ENCODE measurements at places on chromosomes 1 and 21.
A peak's percentile ranks its signal among the peaks of the same experiment; 100 is the strongest.

DNA sequence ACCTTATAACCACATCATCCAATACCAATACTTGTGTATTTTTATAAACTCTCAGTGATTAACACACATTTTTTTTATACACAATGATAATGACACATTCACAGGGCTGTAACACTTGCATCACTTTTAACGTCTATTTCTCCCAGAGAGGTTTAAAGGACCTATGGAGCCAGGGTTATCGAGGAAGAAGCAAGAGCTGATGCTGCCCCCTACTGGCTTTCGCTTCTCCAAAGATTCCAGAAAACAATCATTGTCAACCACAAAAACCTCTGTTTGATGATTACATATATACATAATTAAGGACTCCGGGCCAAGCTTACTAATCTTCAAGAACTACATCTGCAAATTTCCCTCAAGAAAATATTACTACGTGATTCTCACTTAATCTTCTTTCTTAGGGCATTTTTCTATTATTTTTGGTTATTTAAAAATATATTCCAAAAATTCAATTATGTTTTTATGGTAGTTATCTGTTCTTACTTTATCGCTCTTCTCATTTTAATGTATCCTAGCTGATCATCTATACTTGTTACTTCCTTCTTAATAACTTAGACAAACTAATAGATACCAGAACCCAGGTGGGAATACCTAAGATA is 214.5 kb downstream of the VAV3 start:
- no peak for DNase-seq

GRCh38 chr1:210293171-210293607 is 35.5 kb upstream of the HHAT start:
- no peak for DNase-seq

DNA sequence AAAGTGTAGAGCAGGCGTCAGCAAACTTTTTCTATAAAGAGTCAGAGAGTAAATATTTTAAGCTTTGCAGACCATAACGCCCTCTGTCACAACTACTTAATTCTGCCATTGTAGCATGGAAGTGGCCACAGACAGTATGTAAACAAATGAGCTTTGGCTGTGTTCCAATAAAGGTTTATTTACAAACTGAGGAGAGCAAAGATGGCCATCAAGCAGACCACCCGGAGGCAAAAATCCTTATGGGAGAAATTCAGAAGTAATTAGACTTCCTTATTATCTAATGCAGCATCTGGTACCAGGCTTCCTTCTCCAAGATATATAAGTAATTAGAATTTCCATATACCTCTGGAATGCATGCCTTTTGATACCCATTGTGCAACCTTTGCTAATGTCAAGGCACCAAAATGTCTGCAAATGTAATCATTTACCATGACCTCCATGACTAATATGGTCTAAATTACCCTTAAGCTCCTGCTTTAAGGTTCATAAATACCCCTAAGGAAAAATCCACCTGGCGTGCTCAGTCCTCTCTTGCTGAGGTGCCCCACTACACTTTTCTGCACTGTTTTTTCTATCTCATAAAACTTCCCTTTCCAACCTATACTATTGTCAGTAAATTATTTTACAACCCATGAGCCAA is 377.8 kb downstream of the MATN1 start:
- DNase-seq = no peak

- DNase-seq = peak; percentile 35
Observed at GRCh38 chr1:78649628-78650027, at the start of gene IFI44. TSS of gene IFI44 (plus strand) at chr1:78649831. CDS start at chr1:78650196, 365 bp downstream.

DNA sequence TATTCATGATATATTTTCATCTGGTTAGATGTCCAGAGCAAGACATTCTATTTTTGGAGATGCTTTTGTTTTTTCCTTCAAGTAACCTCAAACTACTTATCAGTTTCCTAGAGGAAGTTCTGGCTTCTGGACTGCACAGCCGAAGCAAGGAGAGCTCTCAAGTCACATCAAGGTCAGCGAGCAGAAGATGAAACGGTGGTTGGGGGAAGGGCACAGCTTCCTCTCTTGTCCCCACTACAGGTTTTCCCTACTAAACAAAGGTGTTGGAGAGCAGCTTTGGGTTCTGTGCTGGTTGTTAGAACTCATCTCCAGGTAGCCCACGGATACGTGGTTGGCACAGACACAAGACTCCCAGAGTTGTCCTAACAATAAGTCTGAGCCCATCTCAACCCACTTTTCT is 5.1 kb upstream of the PLEKHO1 start:
- no peak for DNase-seq

DNA sequence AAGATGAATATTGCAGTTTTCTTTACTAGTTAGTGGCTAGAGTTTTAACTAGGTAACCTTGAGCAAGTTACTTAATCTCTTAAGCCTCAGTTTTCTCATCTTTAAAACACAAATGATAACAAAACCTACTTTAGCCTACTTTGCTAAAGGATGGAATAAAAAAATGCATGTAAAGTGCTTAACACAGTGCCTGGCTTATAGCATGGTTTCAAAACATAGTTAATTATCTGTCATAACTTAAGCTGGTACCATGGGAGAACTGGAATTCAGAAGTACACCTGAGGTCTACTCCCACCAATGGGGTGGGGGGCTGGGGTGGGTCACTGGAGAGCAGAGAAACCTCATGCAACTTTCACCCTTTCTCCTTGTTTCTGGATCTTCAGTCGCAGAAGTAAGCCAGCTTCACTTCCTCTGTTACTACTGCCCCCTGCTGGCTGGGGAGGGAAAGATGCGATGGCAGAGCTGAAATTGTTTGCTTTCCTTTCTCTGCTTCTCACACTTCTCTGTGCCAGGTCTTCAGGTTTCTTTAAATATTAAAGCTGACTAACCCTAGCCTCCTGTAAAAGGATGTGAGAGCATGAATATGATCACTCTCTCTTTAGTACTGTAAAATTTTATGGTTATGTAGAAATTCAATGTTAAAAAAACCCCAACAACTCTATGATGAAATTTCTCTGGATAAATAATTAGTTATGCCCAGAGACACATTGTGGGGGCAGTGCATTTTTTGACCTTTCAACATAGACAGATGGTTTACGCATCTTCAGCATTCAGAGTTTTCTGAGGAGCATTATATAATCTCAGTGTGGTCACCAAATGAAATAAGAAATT is 324.2 kb downstream of the HLX start:
- DNase-seq = peak; percentile 65

GRCh38 chr1:236421022-236421421 is 26.9 kb downstream of the EDARADD start:
- no peak for DNase-seq

DNA sequence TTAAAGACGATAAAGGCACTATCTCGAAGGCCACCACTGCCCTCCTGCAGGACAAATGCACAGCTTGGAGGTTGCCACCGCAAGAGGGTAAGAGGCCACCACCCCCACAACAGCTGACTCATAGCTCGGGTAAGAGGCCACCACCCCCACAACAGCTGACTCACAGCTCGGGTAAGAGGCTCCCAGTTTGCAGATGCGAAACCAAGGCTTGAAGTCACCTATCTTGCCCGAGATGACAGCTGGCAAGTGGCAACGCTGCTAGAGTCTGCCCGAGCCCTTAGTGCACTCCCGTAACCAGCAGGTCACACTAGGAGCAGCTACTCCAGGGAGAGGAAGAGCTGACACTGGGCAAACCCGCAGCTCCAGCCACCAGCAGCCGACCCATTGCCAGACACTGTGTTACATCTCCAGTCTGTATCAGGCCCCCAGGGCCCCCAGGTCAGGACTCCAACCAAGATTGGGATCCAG is 17.1 kb upstream of the SPSB1 start:
- DNase-seq = peak; percentile 62

GRCh38 chr1:100736746-100737145 is 17.2 kb downstream of the VCAM1 start:
- DNase-seq = no peak

- DNase-seq = no peak
Observed at GRCh38 chr21:26469789-26470188, 103.3 kb downstream of the CYYR1 start.

DNA sequence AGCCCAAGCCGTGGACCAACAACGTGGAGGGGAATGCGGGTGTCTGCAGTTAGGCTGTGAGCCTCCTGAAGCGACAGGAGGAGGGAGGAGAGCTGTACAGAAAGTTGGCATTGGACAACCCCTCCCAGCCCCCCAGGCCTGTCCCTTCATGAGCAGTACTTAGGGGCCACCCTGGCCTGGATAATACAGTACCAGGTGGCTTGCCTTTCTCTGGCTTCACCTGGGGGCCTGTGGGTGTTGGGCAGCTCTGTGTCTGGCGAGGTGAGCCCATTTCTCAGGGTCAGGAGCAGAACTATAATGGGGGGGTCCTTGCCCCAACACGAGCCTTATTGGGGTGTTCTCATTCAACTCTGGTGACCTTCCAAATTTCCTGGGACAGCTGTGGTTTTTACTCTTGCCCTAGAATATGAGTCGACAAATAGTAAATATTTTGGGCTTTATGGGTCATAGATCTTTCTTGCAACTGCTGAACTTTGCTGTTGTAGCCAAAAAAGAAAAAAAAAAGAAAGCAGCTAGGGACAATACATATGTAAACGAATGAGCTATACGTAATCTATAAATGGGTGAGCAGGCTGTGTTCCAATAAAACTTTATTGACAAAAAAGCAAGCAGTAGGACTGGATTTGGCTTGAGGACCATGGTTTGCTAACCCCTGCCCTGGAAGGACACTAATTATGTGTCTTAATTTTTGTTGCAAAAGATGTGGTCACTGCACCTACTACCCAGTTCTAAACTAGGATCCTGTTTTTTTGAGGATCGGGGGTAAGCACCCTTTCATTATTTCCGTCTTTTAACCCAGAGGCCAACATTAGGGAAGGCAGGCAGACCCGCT is 11.4 kb downstream of the COQ8A start:
- DNase-seq = no peak

DNA sequence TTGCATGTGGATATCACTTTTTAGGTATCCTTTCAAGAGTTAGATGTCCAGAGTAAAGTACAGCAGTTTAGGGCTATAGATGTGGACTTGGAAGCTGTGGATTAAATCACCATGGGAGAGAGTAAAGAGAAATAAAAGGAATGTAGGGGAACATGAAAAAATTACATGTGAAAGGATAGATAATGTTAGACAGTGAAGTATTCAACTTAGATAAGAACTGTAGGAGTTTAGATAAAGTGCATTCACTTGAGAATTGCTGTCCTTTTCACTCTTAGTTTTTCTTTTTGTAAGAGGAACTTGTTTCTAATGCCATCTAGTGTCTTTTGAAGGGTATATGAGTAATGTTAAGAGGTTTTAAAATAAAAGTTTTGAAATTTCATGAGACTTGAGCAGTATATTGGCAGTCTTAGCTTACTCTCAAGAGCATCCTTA is 40.1 kb downstream of the MAST2 start:
- DNase-seq = no peak

GRCh38 chr1:40064797-40065499 is 24.4 kb downstream of the CAP1 start:
- DNase-seq = no peak

- no peak for DNase-seq
Observed at GRCh38 chr1:36301220-36301619, 4.9 kb upstream of the SH3D21 start.

- no peak for DNase-seq
Observed at GRCh38 chr1:111736548-111737215, 2.5 kb downstream of the INKA2 start.

DNA sequence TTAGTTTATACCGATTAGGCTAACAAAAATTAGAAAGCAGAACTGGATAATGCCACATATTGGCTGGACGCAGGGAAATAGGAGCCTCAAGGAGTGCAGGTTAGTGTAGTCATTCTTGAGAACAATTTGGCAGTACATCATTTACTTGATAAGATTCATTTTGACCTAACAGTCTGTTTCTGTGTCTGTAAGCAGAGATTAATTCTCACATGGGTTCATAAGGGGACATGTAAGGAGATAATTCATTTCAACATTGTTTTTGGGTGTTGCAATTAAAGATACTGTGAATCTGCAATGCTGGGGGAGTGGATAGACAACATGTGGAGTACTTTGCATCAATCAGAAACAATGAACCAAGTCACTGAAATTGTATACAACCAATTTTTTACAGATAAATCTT is 32.0 kb downstream of the AGO3 start:
- DNase-seq = no peak

- no peak for DNase-seq
Observed at GRCh38 chr1:97791251-97791650, 129.6 kb downstream of the DPYD start.

DNA sequence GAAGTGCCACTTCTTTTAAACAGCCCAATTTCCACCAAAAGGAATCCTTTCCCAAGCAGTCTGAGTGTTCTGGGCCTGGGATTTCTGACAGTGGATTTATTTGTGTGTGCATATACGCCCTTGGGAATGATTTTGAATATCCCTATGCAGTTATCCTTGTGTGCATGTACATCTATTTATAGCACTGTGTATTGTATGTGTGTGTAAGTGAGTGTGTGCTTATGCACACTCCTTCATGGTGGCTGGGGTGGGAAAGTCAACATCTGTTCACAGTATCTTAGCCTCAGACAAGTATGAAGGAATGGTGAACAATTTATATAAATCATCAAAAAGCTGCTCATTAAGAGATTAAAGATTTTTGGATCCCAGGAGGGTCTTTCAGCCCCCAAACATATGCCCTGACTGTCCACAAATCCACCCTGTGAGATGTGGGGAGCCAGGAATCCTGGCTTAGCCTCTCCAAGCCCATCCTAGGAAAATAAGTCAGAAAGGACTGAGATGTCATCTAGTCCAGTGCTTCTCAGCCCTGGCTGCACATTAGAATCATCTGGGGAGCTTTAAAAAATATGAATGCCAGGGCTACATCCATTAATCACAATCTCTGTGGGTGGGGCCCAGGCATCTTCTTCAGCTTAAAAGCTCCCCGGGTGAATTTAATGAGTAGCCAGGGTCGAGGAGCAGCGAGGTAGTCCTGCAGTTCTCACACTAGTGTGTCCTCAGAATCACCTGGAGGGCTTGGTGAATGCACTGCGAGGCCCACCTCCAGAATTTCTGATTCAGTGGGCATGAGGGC is 101.4 kb downstream of the PLXNA2 start:
- no peak for DNase-seq

DNA sequence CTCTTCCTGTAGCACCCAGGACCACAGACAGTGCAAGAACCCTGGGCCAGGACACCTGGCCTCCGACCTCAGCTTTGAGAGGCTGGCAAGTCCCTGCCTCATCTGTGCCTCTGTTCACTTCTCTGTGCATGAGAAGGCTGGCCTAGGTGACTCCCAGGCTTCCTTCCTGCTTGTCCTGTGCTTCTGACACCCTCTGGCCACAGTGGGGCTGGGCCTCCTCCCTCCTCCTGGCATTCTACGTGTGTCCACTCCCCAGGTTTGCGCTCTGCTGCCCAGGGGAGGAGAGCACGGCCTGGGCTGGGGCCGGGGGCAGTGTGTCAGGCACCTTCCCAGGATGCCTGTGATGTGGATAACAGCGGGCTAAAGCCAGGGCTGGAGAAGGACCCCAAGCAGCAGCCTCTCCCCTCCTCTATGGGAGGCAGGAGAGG is 30.3 kb upstream of the PKP1 start:
- DNase-seq = no peak

All from stimulated activated CD4-positive, alpha-beta T cell treated with anti-CD3 and anti-CD28 coated beads, Interleukin-12 subunit alpha, Interleukin-12 subunit beta, amount 100 ng/mL, for 24 hours (primary cell).